ENCODE measurements at places on chromosomes 7 and 10.

DNA sequence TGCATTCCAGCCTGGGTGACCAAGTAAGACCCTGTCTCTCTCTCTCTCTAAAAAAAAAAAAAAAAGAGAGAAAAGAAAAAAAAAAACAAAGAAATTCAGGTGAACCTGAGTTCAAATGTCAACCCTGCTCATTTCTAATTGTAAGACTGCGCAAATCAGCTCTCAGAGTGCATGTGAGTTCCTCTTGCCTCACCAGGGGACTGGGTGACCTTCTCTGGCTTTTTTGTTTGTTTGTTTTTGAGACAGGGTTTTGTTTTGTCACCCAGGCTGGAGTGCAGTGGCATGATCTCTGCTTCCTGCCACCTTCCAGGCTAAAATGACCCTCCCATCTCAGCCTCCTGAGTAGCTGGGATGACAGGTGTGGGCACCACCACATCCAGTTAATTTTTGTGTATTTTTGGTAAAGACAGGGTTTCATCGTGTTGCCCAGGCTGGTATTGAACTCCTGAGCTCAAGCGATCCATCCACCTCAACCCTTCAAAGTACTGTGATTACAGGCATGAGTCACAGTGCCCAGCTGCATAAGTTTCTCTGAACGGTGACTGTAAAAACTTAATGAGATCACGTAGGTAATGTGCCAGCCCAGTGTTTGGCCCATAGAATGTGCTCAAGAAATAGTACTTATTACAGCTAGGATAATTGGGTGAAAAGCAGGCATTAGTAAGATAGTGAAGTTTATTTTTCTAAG, 45.3 kb upstream of the BAMBI start:
- no peak for DNase-seq

DNA sequence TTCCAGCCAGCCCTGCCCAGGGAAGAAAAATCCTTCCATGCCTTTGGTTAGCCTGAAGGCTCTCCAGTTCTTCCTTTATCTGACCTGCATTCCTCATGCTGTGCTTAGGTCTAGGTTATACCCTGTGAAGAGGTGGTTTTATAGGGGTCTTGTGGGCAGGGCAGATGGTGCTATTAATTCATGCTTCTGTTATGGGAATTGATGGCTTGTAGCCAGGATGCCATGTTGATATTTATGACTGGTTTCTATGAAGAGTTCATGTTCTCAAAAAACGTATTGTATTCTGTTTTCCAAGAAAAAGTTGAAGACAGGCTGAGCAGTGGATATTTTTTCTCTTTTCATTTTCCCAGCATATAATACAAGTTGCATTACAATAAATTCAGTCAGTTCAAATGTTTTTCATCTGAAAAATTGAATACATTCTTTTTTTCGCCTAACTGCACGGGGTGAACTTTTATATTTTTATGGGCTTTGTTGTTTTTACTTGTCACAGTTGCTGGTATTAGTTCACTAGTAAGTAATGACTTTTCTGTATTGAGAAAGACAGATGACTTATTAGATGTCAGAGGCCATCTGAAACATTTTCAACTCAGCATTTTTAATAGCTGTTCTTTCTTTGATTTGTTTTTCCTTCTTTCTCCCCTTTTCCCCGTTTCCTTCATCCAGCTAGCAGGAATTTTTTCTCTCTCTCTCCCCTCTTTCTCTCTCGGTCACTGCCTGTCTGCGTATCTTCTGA, 322.8 kb downstream of the LRMDA start:
- DNase-seq = no peak

GRCh38 chr10:72272689-72273409, 875 bp upstream of the DDIT4 start:
- DNase-seq = peak; percentile 90

GRCh38 chr7:140294454-140294853, 103.9 kb downstream of the SLC37A3 start:
- no peak for DNase-seq

DNA sequence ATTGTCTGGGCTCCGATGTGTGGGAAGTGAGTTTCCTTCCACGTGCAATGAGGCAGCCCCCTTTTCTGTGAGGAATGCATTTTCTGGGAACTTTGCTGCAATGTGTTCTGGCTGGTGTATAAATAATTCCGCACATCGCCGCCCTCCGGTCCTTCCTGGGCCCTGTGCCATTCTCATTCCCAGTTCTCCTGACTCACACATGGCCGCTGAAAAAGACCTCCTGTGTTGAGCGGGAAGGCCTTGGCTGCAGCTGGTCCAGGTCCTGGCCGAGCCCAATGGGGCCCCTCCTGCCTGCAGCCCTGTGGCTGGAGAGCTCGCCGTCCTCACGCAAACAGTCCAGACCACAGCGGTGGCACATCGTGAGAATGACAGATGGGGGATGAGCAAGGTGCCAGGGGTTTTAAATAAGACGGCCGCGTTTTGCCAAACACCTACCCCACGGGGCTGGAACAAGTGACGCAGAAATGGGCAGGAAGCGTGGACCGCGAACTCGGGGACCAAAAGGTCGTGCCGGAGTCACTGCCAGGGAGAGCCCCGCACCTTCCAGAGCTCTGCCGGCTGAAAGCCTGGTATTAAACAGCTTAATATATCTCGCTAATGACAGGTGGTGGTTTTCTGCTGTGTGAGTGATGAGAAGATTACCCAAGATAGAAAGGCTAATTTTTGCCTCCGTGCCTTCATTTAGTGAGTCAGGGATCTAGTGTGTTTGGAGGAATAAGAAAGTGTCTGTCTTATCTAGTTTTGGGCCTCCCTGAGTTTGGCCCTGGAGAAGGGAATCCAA, 37.0 kb downstream of the FAM20C start:
- DNase-seq = peak; percentile 94

- DNase-seq = no peak
These were observed 339.8 kb downstream of the FRMD4A start for GRCh38 chr10:13990946-13991345.

DNA sequence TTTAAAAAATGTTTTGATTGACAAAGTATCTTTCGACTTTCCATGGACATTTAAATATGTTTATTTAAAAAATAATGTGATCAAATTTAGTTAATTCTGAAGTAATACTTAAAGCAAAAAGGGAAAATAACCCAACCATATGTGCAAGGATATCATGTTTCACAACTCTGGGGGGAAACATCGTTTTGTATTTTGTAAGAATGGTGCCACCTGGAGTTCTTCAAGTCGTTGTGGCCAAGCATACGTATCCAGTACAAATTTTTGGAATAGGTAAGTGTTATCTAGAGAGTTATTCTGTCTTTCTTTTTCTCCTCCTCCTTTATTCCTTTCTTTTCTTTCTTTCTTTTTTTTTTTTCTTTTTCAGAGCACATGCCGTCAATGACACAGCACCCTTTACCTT, 176.2 kb upstream of the CSTF2T start:
- DNase-seq = no peak

DNA sequence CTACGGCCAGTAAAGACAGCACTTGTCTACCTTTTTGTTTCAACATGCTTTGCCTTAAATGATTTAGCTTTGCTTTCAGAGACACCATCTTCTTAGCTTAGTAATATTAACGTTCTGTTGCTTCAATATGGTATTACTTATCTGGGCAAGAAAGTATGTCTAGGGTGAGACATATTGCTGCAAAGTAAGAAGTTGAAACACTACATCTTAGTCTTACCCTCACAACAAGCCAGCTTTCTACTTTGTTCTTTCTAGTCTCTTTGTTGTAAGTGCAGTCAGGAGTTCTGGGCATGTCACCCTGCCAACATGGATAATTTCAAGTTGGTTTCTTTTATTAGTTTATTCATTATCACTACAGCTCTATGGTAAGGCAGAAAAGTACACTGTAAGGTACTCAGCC, 122.7 kb upstream of the DNAJB12 start:
- DNase-seq = no peak

DNA sequence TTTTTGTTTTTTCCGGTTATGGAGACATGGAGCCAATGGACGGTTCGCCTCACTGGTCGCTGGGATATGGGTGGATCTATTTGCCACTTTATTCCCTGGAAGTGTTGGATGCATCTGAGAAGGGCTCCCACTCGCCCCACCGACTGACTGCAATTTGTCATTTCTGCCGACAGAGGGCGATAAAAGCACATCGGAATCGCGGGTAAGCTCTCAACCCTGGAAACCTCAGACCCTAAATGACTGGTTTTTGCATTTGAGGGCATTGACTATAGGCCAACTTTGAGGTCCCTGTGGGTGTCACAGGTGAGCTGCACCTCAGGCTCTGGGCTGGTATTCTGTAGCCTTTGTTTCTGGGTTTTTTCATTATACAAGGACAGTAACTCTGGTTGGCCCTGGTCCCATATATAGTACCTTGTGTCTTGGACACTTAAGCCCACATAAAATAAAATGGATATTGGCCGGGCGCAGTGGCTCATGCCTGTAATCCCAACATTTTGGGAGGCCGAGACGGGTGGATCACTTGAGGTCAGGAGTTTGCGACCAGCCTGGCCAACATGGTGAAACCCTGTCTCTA, 11.9 kb upstream of the OPALIN start:
- DNase-seq = peak; percentile 71

GRCh38 chr10:34811126-34811967, 3.7 kb downstream of the PARD3 start:
- DNase-seq = no peak

DNA sequence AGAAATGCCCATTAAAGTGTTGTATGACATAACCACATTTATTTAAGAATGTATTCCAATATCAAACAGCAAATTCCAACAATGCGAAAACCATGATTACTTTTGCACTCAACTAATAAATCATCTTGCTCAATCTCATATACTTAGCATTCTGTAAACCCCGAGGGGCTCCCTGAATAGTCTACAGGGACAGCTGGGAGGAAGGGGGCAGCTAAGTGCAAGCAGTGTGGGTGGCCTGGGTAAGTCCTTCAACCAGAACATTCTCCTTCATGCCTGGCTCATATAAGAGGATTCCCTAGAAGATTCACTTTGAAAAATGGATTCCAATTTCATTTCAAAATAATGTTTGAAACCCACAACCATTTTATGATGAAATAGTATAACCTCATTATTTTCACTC, 355.5 kb downstream of the CDC14C start:
- DNase-seq = no peak

DNA sequence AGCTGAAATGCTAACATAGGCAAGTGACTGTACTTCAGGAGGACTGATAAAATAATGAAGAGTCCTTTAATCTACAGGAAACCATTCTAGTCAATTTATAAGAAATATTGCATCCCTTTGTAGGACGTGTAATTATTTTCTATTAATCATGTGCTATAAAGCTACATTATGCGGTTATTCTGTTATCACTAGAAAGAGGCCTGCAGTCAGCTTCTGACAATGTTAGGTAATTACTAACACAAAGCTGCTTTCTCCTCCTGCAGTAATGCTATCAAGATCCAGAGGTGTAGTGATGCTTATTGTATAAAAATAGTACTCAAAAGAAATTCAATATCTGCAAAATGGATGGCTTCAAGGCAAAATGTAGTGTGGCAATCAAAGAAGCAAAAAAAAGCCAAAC, 191.1 kb downstream of the SKAP2 start:
- no peak for DNase-seq

GRCh38 chr7:31679574-31680305, 7.3 kb upstream of the PPP1R17 start:
- DNase-seq = no peak

DNA sequence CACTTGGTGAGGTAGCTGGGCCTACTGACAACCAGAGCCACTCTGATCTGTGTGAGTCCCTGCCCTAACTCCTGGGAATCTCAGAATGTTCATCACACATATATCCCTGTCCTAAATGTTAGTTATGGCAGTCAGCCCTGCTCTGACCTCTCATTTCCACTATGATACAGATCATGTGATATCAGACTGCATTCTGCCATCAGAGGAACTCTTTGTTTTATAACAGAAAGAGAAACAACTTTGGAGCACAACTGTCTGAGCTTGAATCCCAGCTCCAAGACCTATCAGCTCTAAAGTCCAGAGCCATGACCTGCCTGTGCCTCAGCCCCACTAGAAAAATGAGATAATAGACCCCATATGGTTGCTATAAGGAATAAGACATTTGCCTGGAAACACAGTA, 54.6 kb upstream of the ABCB4 start:
- DNase-seq = no peak

GRCh38 chr7:72038022-72038732, 374.0 kb downstream of the CALN1 start:
- no peak for DNase-seq

DNA sequence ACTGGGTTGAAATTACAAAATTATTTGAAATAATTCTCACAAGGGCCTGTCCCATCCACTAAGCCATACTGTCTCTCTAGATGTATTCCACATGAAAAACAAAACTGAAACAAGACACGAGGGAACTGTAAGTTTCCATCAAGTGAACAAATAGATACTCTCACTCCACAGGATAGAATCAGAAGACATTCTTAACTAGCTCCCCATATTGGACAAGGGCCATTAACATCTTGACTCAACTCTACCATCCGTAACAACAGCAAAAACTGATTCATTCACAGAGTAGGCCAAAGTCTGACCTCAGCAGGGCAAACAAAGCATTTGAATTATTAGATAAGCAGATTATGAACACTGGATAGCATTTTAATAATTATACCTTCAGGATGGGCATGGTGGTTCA, 29.1 kb downstream of the UBE2H start:
- DNase-seq = peak; percentile 24

GRCh38 chr7:98802781-98803110, 67.1 kb downstream of the TMEM130 start:
- DNase-seq = no peak

- DNase-seq = no peak
These were observed 80.3 kb downstream of the SPDYE5 start for GRCh38 chr7:75572396-75572795.

GRCh38 chr7:73932364-73932763, 71.4 kb downstream of the TMEM270 start:
- DNase-seq = no peak

- no peak for DNase-seq
These were observed 21.0 kb downstream of the NUDT13 start for GRCh38 chr10:73131301-73131700.

- DNase-seq = peak; percentile 89
These were observed 311.3 kb upstream of the ZMIZ1 start for GRCh38 chr10:78757344-78757925.

DNA sequence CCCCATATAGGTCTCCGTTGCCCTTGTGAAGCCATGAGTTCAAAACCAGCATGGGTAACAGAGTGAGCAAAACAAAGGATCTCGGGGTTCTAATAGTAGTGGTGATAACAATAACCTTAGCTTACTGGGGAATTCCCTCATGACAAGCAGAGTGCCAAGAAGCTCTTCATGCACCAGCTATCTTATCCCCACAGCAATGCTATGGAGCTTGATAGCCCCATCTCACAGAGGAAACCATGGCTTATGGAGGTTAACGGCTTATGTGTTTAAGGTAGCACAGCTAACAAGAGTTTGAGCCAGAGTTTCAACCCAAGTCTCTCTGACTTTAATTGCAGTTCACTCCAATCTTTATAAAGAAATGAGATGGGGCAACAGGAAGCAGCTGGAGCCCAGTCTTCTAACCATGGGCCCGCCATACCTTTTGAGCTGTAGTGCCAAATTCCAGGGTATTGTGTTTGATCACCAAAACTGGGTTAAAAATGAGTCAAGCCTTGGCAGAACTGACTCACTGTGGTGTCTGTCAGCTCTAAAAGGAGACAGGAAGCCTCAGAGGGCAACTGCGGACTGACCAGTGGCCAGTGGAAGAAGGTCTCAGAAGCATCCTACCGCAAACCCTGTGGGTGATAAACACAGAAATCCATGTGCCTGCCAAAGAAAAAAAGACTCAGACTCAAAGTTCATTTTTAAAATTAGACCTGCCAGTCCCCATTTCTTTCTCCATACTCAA, 16.5 kb upstream of the PLAU start:
- peak; percentile 72 for DNase-seq

GRCh38 chr10:48523212-48523819, 81.6 kb downstream of the ARHGAP22 start:
- DNase-seq = peak; percentile 88

GRCh38 chr7:95056107-95056739, 148.8 kb downstream of the PPP1R9A start:
- DNase-seq = no peak
